ENCODE measurements at places on chromosomes 4 and X. TPM values are rescaled to one million over a fixed set of nuclear protein-coding genes. Genes with fewer than 3 reads are reported as not detected.

DNA sequence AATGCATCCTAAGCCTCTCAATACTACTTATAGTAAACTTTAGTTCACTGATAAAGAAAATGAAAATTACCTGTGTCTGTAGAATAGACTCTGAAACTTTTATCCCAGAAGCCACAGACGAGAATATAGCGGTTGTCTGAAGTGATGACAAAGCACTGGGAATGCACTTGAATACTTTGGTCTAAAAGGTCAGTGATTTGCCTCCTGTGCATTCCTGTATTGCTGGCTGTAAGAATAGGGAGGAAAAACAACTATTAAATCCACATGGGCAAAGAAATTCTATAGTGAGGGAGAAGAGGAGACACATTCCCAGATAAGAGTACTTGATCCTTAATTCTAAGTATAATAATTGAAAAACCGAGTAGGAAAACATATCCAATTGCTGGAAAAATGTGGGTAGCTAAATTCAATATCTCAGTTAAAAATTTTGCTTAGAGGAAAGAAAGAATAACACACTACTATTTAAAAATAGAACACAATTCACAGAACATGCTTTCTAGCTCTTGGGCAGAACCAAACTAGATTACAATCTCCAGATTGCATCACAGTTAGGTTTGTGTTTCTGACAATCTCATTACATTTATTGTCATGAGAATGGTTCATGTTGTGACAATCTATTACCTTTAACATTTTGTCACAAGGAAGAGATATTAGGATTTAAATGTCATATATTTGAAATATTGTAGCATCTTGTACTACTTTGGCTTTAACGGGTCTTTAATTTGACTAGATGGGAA lies 232.1 kb downstream of the DCLK2 start:
- no peaks in the 10 kb centered on the region for H3K27me3 ChIP-seq
- no peaks in the 10 kb centered on the region for H3K36me3 ChIP-seq
- no peaks in the 10 kb centered on the region for H3K4me1 ChIP-seq
- no peak for DNase-seq
- no peak overlapping the region for H3K27ac ChIP-seq
- no peak overlapping the region for H3K4me3 ChIP-seq

DNA sequence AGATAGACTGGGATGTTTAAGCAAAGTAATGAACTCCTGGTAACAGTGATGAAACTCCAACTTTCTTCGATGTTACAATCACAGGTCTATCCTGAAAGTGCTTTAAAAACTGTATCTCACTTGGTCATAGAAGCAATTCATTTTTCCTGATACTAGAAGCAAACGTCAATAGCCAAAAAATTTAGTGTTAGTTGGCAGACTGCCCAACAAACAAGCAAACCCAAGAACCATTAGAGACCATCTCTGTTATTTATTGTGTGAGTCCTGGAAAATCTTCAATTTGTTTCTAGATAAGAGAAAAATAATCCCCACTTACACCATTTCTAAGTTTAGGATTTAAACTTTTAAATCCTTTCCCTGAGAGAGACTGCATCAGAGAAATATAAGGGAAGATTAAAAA lies 553.9 kb downstream of the INPP4B start:
- no peak overlapping the region for H3K4me3 ChIP-seq
- H3K27me3 ChIP-seq, result no peaks in the 10 kb centered on the region
- H3K36me3 ChIP-seq, result no peaks in the 10 kb centered on the region
- no peaks in the 10 kb centered on the region for H3K4me1 ChIP-seq

DNA sequence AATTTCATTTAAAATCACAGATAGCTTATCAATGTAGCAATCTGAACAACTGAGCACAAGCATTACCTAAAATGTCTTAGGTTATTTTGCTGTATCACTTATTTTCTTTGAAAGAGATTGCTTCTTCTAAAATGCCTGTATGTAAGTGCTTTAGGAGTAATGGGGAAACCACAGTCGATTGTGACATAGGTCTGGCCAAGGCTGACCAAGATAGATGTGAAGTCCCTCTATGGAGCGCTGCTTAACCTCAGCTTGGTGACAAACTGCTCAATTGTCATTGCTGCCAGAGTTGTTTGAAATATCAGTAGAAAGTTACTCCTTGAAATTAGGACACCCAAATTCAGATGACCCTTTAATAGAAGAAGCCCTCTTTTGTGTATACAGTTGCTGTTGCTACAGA lies 401.9 kb upstream of the NDST4 start:
- no peak overlapping the region for H3K4me3 ChIP-seq
- H3K4me1 ChIP-seq, result no peaks in the 10 kb centered on the region
- DNase-seq, result no peak

- H3K27ac ChIP-seq, result no peak overlapping the region
- no peaks in the 10 kb centered on the region for H3K36me3 ChIP-seq
- no peaks in the 10 kb centered on the region for H3K4me1 ChIP-seq
- DNase-seq, result no peak
- H3K27me3 ChIP-seq, result no peaks in the 10 kb centered on the region
These were observed 1219.3 kb upstream of the PRKX start for GRCh38 chrX:4932790-4933189.

- H3K27ac ChIP-seq, result no peak overlapping the region
- no peaks in the 10 kb centered on the region for H3K36me3 ChIP-seq
- no peak overlapping the region for H3K4me3 ChIP-seq
- no peaks in the 10 kb centered on the region for H3K4me1 ChIP-seq
These were observed 22.1 kb downstream of the PPP1R2C start for GRCh38 chrX:42755815-42756214.

GRCh38 chr4:815464-816146 lies 10.3 kb downstream of the CPLX1 start:
- H3K4me3 ChIP-seq, result no peak overlapping the region
- H3K27ac ChIP-seq, result no peak overlapping the region
- no peaks in the 10 kb centered on the region for H3K27me3 ChIP-seq
- H3K4me1 ChIP-seq, result no peaks in the 10 kb centered on the region
- DNase-seq, result no peak

DNA sequence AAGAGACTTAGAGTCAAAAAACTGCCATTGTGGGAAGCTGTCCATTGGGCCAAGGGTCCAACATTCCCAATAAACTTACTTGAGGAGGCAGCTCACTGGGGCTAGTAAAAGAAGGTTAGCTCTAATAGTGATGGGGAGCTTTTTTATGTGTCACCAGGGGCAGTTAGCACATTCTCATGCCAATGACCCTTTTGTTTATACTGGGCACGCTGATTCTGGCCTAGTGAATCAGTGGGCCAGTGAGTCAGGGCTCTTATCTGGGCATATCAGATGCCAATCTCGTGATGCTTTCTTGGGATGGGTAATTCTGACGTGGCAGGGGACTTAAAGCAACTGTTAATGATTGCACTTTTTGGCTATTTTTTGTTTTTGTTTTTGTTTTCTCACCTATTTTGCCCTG lies 27.8 kb downstream of the TCEAL1 start:
- no peak overlapping the region for H3K4me3 ChIP-seq
- H3K27ac ChIP-seq, result peak overlapping the region; percentile 86
- peaks cover 32% of the 10 kb centered on the region for H3K4me1 ChIP-seq
- H3K27me3 ChIP-seq, result no peaks in the 10 kb centered on the region
- peak; percentile 82 for DNase-seq
- H3K36me3 ChIP-seq, result no peaks in the 10 kb centered on the region

GRCh38 chr4:110589297-110589696 lies 33.6 kb downstream of the PITX2 start:
- no peak overlapping the region for H3K27ac ChIP-seq
- no peak overlapping the region for H3K4me3 ChIP-seq
- DNase-seq, result no peak
- H3K4me1 ChIP-seq, result no peaks in the 10 kb centered on the region

Gene MAGED4
- total RNA-seq, result 0.74 TPM

DNA sequence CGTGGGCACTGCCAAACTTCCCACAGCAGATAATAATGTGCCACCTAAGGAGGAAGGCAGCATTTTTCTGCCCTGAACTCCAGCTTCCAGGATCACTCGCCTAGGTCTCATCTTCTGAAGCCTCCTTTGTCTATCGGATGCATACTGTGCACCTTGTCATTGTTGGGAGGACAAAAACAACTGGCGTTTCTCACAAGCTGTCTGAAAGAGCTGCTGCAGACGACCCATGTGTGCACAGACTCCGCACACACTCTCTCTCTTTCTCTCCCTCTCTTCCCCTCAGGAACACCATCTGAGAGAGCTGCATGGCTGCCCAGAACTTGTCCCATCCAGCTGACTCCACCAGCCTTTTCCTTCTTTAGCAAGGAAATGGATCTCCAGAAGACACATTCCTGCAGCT lies 83.0 kb downstream of the MAML3 start:
- no peaks in the 10 kb centered on the region for H3K27me3 ChIP-seq
- peak overlapping the region; percentile 60 for H3K27ac ChIP-seq
- H3K4me1 ChIP-seq, result peaks cover 17% of the 10 kb centered on the region
- no peak overlapping the region for H3K4me3 ChIP-seq

DNA sequence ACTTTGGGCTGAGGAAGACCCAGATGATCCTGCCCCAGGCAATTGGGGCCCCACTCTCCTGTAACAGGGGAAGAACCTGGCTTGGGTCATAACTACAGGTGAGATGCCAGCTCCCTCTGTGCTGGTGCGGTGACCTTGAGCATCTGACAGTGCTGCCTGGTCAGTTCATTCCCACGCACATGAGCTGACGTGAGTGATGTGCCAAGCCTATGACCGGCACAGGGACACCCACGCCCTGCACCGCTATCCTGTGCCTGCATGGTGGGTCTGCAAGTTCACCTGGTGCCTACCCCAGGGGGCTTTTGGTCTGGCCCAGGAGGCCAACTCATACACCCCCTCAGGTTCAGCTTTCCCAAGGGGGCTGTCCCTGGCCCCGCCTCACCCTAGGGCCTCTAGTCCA lies 123.7 kb upstream of the PSAPL1 start:
- peaks cover 4% of the 10 kb centered on the region for H3K4me1 ChIP-seq
- H3K4me3 ChIP-seq, result no peak overlapping the region
- no peak overlapping the region for H3K27ac ChIP-seq
- no peak for DNase-seq
- H3K27me3 ChIP-seq, result no peaks in the 10 kb centered on the region

DNA sequence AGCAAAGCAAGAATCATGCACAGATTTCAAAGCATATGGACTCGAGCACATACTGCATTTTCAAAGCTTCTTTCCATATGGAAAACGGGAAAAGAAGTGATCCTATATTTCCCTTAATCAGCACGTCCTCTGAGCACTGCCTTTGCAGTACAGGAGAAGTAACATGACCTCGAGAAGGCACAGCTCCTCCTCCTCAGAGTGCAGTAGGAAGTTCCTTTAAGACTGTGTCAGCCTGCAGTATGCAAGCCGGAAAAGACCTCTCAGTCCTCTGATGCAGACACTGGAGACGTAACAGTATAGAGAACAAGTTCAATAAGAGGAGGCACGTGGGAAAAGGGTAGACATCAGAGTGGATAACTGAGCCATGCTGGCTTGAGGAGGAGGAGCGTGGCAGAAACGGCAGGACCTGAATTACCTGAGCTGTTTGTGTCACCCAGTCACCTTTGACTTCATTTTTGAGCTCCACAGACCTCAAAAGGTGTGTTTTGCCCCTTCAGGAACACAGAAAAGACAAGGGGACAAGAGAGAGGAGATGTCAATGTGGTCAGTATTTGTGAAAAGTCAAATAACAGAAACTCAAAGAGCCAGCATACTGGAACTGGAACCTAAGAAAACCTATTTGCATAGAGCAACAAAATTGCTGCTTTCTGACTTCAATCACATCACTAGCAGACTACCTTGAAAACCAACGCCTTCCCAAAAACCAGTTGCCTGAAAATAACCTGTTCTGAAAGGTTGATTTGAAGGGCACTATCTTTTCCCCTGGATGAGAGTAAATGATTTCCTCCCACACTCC lies 20.8 kb downstream of the IRF2 start:
- H3K27me3 ChIP-seq, result no peaks in the 10 kb centered on the region
- H3K4me1 ChIP-seq, result peaks cover 34% of the 10 kb centered on the region
- no peaks in the 10 kb centered on the region for H3K36me3 ChIP-seq
- H3K27ac ChIP-seq, result peak overlapping the region; percentile 70
- no peak for DNase-seq

DNA sequence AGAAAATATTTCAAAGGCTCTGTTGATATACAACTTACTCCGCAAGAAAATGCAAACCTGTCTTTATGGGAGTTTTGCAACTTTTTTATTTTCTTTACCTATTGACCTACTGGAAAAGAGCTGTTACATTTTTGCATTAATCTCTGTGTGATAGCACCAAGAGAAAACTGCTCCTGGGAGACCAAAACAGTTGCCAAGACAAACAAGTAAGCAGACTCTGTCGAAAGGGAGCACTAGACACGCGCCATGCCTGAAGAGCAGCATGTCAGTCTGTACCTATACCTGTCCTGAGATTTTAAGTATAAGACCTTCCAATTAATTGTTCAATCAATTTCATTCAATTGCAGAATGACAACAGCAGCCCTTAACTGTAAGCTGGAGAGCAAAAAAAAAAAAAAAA lies 56.0 kb upstream of the TECRL start:
- no peak for DNase-seq
- no peak overlapping the region for H3K4me3 ChIP-seq
- no peaks in the 10 kb centered on the region for H3K36me3 ChIP-seq
- no peak overlapping the region for H3K27ac ChIP-seq
- no peaks in the 10 kb centered on the region for H3K4me1 ChIP-seq
- H3K27me3 ChIP-seq, result no peaks in the 10 kb centered on the region

Gene EFHC2
- 0.28 TPM for total RNA-seq
